Cerebellar cortex (tissue), 1 donor: ENCODE measurements at places on chromosomes 7 and 10.
A peak's percentile ranks its signal among the peaks of the same experiment; 100 is the strongest.

DNA sequence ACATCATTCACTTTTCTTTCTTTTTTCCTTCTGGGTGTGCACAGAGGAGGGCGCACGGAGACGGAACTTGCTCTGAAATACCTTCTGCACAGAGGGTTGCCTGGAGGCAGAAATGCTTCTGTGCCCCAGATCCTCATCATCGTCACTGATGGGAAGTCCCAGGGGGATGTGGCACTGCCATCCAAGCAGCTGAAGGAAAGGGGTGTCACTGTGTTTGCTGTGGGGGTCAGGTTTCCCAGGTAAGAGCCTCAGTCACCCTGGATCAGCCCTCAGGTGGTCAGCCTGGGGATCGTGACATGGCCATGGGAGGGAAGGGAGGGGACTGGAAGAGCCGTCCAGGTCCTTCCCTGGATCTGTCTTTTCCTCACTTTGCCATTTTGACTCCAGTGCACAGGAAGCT is 33.6 kb downstream of the VWA2 start:
- DNase-seq, result no peak

DNA sequence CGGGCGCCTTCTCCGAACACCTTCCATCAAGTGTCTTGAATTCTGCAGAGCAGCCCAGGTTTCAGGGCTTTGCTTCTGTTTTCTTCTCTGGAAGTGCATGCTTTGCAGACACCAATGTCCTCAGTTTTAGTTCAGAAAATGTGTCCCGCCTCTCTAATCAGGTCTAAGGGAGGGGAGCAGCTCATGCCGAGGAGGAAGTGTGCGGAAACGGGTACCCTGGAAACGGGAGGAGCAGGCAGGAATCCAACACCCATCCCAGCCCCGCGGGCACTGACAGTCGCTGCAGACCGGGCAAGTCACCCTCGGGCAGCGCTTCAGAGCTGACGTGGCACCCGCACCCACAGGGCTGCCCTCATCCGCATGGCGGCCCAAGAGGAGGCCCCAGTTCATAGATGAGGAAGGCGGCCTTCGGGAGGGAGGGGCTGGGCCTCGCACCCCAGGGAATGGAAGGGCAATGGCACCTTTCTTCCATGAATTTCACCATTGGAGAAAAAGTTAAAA is 338.7 kb downstream of the DNAJB6 start:
- no peak for DNase-seq

GRCh38 chr7:128158370-128158769 is 82.7 kb upstream of the LEP start:
- no peak for DNase-seq

GRCh38 chr10:129774082-129774735 is 189.9 kb downstream of the EBF3 start:
- DNase-seq, result no peak

DNA sequence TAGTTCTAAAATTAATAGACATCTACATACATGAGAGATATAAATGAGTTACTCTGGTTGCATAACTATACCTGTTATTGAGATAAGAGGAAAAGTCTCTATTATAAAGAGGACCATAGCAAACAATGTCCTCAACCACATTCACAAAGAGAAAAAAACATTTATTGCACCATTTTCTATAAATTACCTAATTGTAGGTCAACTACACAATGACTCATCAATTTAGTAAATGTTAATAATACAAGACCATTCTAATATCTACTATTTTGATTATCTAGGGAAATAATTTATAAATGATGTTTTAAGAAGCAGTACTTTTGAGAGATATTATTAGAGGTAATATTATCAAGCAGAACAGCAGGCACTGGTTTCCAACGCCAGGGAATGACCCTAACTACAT is 246.1 kb downstream of the AGMO start:
- DNase-seq, result no peak

- no peak for DNase-seq
Observed at GRCh38 chr7:34845666-34846361, 187.8 kb downstream of the NPSR1 start.

DNA sequence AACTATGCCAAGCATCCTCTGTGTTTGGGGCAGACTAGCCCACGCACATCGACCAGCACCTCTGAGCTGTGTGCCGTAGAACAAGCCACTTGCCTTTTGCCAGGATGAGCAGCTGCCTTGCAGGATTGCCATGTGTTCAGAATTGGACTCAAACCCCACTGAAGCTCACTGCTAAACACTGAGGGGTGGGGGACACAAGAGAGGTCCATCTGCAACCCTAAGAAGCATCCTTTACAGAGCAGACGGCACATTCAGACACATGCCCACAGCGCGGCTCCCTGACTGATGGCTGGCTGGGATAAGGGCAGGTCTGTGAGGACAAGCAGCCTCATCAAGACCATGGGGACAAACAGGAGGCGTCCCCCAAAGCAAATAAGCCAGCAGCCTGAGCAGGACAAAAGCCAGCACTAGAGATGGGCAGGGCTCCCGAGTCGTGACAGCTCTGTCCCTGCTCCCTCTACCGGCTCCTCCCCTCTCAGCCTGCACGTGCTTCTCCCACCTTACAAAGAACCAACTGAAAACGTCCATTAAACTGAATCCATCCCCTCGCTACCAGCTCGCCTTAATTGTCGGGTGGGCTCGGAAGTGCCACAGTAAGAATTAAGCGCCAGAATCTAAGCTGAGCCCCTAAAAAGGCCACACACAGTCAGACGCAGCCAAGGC is 114.2 kb downstream of the PRKAG2 start:
- DNase-seq, result peak; percentile 85

DNA sequence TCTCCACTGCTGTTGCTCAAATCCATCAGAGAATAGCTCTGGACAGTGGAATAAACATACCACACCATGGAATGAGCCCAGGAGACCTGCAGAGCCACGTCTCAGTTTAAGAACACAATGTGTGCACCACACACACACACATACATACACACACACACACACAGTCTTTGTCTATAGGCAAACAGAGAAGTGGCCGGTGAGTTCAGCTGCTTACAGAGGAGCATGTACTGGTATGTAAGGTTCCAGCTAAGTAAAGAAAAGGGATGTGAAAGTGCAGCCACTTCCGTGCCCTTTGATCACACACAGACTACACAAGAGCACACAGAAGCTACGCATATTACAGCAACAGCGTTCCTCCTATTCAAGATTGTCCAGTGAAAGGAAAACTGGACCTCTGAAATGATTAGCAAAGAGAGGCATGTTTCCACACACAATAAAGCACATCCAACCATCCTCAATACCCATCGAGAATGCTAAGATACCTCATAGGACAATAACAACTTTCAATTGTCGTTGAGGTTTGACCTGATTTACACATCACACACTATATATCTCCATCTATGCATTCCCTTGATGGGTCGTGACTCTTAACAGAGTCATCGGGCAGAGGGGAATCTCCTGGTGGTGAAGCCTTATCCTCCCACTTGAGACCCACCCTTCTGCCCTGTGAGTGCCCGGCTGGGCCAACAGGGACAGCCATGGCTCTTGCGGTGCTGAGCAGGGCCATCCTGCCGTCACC is 23.6 kb downstream of the SLC35B4 start:
- DNase-seq, result no peak

GRCh38 chr7:47477191-47478016 is 104.5 kb downstream of the TNS3 start:
- no peak for DNase-seq

- no peak for DNase-seq
Observed at GRCh38 chr10:74683067-74683466, 143.3 kb upstream of the KAT6B start.

GRCh38 chr7:83947260-83947659 is 247.3 kb downstream of the SEMA3A start:
- DNase-seq, result peak; percentile 22

- no peak for DNase-seq
Observed at GRCh38 chr10:130618647-130619046, 482.5 kb downstream of the GLRX3 start.

GRCh38 chr7:77457779-77458178 is 41.6 kb upstream of the GSAP start:
- no peak for DNase-seq

GRCh38 chr10:70461397-70462348 is 16.9 kb upstream of the PALD1 start:
- peak; percentile 81 for DNase-seq

GRCh38 chr10:124085680-124086079 is 7.7 kb downstream of the CHST15 start:
- DNase-seq, result no peak

GRCh38 chr10:112951359-112952281 is 1.6 kb downstream of the TCF7L2 start:
- DNase-seq, result peak; percentile 71

GRCh38 chr10:130254662-130255061 is 118.5 kb downstream of the GLRX3 start:
- DNase-seq, result no peak

- peak; percentile 77 for DNase-seq
Observed at GRCh38 chr10:70903262-70903921, 15.0 kb upstream of the PCBD1 start.

DNA sequence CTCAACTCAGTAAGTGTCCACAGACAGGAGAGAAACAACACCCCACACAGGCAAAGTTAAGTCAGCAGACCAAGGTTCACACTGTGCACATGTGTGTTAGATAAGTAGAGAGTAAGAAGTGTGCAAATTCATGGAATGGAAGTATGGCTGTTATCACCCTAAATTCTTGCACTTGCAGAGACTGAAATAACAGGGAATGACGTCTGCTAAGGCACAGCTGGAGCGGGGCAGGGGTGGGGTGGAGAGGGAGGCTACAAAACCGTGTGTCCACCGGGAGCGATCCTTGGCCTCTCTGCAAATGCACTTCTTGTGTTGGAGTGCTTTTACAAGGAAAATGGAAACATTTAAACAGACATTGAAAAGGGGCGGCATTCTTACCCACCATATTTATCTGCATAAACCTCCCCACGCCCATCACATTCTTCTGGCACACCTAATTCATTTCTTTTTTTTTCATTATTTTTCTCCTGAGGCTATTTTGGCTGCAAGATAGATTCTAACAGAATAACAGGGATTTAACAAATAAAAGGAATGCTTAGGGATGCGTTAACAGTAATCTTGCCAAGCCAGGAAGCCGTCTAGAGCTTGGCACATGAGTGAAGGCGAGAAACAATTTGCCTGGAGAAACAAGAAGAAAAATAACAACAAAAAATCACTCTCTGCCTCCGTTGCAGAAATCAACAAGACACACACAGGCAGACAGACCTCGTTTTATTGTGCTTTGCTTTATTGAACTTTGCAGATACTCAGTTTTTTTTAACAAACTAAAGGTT is 30.1 kb downstream of the TNS3 start:
- DNase-seq, result no peak

DNA sequence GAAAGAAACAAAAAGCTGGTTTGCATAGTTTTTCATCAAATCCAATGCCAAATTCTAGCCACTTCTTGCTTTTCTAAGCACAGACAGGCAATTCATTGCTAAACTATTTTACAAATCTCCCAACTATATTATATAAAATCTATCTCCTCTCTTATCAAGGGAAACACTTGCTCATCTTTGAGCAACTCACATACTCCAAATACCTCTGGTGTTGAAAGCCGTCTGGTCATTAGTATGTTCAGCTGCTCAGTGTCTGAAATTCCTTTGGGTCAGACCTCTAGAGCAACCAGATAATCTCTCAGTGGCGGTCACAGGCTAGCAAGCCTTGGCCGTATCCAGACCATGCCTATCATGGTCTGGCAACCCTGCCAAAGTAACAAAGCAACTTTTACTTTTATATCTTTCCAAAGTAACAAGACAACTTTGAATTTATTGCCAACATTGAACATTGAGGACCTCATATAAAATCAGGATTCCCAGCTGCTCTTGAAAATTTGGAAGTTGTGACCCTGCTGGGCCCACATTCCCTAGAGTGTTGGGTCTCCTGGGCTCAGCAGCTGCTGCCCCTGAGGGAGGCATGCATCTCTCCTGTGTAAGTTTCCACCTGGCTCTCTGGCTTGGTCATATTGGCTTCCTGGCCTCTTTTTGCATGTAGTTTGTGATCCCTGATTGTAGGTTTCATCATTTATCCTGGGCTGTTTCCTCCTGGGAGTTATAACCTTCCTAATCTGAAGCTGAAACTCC is 56.8 kb upstream of the LANCL2 start:
- DNase-seq, result no peak

DNA sequence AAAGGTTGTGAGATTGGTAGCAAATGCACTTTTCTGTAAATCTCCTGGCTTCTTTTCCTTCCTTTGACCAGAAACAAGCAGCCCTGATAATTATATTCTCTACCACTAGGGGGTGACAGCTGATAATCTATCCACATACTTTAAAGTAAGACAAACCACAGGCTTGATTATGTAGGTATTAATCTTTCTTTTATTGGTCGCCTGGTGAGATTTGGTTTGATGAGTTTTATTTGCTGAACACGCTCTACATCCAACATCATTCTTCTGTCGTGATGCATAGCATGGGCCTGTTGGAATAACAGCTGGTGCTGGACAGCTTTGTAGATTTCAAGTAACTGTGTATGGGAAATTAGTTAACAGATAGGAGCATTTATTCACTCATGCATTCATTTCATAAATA is 63.5 kb downstream of the ZNF365 start:
- DNase-seq, result peak; percentile 70

DNA sequence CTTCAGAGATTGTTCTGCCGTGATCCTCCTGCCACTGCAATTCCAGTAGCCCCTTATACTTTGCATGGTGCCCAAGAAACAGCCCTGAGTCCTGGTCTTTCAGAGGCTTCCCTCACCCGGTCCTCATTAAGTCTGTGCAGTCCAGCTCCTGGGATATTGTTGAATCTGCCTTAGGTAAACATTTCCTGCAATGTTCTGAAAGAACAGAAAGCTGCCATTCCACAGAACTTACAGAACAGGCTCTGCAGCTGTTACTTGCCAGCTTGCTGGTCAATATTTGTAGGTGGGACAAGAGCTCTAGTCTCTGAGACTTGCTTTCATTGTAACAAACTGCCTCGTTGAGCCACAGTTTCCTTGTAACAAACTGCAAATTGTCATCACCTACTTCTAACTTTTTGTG is 115.0 kb upstream of the KIF5B start:
- DNase-seq, result no peak

- DNase-seq, result no peak
Observed at GRCh38 chr7:4025210-4025609, 656.9 kb upstream of the FOXK1 start.

DNA sequence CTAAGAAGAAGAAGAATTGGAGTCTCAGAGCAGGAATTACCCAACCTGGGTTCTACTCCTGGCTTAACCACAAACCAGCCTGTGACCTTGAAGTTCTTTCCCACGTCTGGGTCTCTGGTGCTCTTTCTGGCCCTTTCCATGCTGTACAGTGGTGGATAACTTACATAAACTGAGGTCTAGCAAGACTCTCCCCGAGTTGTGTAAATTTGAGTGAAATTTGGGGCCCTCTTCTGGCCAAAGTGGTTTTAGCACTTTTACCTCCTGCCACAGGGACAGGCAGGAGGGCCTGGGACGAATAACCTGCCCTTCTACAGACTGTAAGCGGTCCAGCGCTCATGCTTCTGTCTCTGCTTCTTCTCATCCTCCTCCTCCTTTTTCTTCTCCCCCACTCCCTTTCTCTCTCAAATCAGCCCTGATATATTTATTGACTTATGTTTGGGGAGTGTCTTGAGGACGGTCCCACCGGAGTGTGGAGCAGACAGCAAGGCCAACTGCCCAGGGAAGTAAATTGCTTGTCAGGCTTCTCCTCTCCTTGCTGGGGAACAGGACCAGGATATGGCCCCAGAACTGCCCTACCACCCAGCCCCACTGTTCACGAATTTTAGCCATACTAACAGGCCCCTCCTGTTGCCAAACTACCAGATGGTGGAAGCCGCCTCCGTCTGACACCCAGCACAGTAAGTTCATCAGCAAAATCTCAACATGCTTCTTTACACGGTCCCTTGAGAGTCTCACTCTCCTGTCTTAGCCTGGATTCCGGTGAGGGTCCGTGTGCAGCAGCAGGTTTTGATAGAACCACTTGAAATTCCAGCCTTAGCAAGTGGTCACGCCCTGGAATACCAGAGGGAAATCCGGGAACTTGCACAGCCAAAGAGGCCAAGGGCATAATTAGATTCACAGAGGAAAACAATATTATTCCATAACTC is 4.0 kb upstream of the SH3PXD2A start:
- peak; percentile 93 for DNase-seq
